ENCODE measurements at places on chromosomes 1 and 21.

- DNase-seq = no peak
Observed at GRCh38 chr1:48939042-48939441, 162.4 kb upstream of the BEND5 start.

DNA sequence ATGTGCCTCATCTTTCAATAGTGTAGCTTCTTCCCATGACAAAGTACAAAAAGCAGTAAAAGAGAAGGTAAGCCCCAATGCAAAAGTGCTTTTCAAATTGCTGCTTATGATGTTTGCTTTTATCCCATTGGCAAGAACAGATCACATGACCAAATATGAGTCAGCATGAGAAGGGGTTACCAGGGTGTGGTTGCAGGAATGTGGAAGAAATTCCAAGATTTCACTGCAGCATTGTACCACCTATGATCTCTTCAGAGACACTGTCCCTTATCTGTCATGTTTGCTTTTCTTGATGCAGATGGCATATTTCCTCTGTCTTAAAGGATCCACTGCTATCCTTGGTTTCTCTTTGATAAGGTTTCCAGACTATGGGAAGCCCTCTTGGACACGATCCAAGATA, 1006.9 kb upstream of the PRMT6 start:
- DNase-seq = no peak

DNA sequence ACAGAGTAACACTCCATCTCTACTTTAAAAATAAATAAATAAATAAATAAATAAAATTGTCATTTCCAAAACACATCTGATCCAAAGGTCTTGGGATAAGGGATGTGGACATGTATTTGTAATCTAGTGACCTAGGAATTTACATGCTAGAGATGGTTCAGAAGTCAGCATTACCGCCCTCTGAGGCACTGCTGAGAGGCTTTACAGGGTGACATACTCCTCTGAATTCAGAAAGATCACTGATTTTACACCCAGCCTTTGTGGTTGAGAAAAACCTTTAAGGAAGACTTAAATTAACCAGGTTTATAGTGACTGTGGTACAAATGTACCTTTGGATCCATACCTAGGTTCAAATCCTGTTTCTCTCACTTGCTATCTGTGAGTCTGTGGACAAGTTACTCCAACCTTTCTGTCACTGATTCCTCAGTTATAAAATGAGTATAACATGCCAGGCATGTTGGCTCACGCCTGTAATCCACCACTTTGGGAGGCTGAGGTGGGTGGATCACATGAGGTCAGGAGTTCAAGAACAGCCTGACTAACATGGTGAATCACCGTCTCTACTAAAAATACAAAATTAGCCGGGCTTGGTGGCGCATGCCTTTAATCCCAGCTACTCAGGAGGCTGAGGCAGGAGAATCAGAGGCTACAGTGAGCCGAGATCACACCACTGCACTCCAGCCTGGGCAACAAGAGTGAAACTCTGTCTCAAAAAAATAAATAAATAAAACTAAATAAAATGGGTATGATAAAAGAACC, 20.1 kb downstream of the OSBPL9 start:
- no peak for DNase-seq

DNA sequence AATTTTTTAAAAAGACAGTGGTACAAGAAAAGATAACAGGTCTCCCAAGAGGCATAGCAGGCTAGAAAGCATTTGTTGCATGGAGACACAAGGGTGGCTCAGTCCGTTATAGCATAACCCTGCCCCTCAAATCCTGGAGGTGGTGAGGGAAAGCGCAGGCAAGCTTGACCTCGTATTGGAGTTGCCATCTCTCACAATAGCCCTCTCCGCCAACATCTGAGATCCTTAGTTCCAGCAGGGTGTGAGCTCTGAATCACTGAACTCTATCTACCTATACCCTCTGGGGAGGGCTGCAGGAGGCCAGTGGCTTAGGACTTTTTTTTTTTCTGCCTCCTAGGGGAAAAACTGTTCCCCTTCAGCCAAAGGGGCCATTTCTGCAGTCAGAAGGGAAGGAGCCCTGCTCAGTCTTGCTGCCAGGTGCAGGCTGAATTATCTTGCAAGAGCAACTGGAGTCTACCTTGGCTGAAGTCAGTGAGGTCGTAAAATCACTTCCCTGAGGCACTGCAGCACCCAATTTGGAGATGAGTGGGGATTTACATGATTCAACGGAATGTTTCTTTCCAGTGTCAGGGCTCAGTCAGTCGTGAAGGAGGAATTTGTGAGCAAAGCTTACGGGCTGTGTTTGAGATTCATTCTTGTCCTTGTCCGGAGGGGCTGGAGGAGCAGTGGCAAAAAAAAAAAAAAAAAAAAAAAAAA, 17.2 kb upstream of the C8A start:
- DNase-seq = no peak

- no peak for DNase-seq
Observed at GRCh38 chr1:110309139-110309538, 30.0 kb upstream of the RBM15 start.

GRCh38 chr1:85544689-85545215, 35.8 kb upstream of the CCN1 start:
- DNase-seq = no peak

DNA sequence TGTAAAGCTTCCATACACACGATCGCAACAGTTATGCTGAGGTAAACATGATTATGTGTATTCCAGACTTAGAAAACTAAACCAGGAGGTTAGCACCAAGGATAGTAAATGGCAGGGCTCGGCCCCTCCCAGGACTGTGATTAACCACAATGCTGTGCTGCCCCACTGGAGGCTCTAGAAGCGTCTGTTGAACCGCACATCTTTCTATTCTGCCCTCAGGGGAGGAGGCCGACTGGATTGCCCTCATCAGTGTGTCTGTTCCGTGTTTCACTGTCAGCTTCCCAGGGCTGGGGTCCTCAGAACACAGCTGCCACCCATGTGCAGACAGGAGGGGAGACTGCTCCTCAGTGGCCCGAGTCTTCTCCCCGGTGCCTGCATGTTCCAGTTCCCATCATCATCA, 12.8 kb upstream of the ASCL5 start:
- no peak for DNase-seq

GRCh38 chr1:156527584-156527983, 27.0 kb upstream of the MEF2D start:
- DNase-seq = no peak

DNA sequence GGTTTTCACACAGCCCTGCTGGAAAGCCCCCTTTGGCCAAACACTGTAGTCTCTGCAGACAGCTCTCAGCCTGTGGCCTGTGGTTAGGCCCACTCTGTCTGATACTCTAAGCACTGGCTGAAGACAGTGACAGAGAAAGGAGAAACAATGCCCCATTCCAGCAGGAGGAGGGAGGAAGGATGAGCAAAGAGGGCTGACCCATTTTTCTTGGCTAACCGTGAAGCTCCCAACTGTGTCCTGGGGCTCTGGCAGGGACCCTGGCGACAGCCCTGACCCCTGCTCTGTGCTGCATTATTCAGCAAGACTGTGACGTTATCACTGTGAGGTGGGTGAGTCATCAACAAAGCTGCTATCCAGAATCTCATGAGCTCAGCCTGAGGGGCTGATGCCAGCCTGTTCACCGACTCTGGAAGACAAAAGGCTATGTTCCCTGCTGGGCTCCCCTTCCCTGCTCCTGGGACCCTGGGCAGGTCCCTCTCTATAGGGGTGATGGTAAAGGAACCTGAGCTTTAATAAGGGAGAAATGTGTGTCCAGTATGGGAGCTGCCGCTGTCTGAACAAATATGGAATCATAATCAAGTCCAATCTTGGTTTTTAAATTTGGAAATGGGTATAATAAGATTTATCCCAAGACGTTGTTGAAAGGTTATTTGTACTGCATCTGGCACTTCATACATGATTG, 107.0 kb downstream of the RHOU start:
- no peak for DNase-seq

GRCh38 chr1:88455621-88456256, 228.3 kb upstream of the PKN2 start:
- DNase-seq = no peak

GRCh38 chr1:31521761-31522555, 54.4 kb upstream of the TINAGL1 start:
- DNase-seq = no peak

DNA sequence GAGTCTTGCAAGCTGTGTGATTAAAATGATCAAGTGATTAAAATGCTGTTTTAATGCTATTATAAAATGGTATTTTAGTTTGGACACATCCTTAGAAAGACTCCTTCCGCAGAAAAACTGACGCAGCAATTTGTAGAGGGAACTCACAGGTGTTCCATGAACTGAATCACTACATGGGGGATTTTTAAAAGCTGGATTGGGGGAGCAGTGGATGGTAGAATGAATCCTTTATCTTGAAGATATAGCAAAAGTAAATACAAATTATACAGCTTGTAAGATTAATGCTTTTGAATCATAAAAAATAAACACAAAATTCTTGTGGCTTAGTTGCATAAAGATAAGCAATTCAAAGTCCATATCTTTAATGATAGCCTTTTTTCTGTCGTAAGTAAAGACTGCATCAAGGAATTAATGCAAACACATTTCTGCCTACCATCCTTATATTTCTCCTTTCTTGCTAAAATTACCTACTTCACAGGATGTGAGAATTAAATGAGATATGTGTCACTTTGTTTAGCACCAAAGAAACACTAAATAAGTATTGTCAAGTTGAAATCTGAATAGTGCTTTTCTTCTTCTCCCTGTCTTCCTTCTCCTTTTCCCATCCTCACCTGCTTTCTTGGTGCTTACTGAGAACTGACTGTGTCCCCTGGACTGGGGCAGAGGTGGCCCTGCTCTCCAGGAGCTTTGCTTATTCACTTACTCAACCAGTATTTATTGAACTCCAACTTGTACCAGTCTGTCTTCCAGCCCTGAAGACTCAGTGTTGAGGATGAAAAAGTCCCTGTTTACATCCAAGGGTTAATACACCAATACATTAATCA, 61.5 kb upstream of the F3 start:
- DNase-seq = no peak

DNA sequence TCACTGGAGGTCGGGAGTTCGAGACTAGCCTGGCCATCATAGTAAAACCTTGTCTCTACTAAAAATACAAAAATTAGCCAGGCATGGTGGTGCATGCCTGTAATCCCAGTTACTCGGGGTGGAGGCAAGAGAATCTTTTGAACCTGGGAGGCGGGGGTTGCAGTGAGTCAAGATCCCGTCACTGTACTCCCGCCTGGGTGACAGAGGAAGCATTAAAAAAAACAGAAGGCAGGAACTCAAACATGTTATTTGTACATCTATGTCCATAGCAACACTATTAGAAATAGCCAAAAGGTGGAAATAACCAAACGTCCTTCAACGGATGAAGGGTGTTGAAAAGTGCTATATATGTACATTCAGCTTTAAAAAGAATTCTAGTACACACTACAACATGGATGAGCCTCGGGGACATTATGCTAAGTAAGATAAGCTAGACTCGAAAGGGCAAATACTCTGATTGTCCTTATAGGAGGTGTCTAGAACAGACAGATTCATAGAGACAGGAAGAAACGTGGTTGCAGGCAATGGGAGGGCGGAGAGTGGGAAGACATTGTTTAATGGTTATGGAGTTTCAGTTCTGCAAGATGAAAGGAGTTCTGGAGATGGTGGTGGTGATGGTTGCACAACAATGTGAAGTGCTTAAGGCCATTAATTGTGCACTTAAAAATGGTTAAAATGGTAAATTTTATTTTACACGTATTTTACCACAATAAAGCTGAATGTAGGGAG, 19.2 kb downstream of the NLRP3 start:
- DNase-seq = no peak

GRCh38 chr1:30372792-30373433, 350.5 kb downstream of the MATN1 start:
- DNase-seq = no peak

DNA sequence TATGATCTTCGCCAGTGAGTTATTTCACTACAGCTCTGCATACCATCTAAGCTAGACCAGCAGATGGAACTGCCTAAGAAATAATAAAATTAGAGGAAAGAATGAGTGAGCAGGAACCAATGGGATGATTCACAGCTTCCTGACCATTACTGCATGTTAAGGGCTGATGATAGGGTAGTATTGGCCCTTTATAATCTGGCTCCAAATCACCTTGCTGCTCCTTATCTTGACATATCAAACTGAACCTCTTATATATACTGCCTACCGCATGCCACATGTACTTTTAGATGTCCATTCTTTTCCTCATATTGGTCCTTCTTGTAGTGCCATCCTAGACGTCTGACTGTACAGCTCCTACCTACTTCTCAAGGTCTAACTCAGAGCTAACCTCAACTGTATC, 524.4 kb downstream of the DPYD start:
- DNase-seq = no peak

- no peak for DNase-seq
Observed at GRCh38 chr21:34890724-34891612, 158.1 kb downstream of the RUNX1 start.

- no peak for DNase-seq
Observed at GRCh38 chr1:21725748-21726392, 56.7 kb upstream of the RAP1GAP start.

- DNase-seq = no peak
Observed at GRCh38 chr1:112458756-112459155, 50.0 kb upstream of the WNT2B start.

- DNase-seq = no peak
Observed at GRCh38 chr1:112806090-112806642, 91.0 kb upstream of the PPM1J start.

DNA sequence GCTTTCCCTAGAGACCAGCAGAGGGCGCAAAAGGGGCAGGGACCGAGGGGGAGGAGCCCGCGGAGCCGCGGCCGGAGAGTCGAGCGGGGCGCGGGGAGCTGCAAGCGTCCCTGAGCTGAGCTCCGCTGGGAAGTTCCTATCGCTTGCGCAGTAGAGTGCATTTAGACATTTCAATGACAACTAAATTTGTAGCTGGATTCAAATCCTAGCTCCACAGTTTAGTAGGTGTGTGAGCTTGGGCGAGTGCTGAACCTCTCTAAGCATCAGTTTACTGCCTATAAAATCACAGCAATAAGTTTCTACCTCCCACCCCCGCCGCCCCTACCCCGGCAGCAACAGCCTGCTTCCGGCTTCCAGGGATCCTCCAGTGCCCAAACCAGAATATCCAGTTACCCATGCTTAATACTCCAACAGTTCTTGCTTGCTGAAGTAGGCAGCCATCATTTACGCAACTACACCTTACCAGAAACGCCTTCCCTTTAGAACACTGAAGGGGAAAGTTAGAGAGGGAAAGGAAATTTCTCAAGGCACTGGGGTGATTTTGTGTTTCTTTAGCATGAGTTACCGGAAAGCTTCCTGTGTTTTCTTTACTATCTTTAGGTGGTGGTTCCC, 9.1 kb downstream of the TLR5 start:
- peak; percentile 79 for DNase-seq
